ENCODE measurements at places on chromosomes 5 and 9.

- no peak for DNase-seq
These were observed 441.5 kb upstream of the CDH6 start for GRCh38 chr5:30752015-30752414.

DNA sequence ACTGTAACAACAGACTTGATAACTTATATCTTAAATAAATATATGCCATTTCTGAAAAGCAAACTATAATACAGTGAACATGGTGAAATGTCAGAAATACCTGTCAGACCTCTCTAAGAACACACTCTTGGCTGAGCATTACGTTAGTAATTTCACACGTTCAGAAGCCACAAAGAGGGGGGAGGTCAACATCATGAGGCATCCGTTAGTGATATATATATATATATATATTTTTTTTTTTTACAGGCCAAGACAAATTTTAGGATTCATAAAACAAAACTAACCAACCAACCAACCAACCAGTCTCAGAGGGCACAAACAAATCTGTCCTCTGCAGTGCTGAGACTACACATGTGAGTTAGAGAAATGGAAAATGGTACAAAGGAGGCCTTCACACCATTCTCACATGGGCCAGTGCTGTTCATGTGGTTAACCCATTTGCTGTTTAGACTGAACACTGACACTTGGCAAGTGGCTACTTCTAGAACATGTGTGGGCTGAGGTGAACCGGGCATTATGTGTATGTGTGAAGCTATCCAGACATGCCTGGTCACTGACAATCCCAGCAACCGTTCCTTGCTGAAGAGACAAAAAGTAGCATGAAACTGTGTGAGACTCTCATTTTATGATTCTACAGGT lies 54.5 kb downstream of the ELL2 start:
- DNase-seq, result no peak

DNA sequence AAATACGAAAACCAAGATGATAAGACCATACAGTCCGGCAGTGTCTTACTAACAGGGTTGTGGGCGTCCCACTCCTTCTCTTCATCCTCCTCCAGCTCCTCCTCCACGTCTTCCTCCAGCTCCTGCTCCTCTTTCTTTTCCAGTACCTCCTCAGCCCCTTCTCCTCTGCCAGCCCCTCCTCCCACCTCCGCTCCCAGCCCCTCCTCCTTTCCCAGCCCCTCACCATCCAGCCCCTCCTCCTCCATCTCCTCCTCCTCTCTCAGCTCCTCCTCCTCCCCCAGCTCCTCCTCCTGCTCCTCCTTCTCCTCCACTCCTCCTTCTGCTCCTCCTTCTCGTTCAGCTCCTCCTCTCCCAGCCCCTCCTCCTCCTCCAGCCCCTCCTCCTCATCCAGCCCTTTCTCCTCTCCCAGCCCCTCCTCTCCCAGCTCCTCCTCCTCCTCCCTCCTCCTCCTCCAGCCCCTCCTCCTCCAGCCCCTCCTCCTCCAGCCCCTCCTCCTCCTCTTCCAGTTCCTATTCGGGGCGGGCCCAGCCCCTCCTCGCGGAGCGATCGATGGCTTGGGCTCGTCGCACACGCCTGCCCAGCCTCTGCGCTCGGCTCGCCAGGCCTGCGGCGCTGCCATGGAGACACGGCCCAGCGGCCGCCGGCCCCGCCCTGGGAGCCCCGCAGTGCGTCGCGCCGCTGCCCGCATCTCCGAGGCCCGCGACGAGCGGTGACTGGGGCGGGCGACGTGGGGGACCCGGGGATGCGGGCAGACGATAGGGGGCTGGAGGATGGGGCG lies at the start of gene BRD3OS:
Gene BRD3OS (plus strand): TSS at position 654 of the 778 bp plus-strand sequence. CDS start 1,267 bp downstream, outside the sequence.
- DNase-seq, result peak; percentile 96

- DNase-seq, result no peak
These were observed 52.0 kb downstream of the CEMIP2 start for GRCh38 chr9:71716138-71716909.

DNA sequence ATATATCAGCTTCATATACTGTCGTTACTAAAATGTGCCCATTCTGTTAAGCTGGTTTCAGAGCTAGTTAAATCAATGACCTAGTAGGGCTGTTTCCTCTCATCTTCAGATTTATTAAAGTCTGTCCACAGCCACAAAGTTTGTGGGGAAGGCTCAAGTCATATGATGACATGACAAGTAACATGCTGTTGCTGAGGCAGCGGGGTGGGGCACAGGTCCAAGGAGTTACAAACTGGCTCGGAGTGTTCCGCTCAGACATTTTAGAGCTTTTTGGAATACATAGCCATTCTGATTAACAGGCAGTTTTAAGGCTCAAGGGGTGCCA lies 2.7 kb upstream of the ANP32B start:
- DNase-seq, result no peak

GRCh38 chr5:14256026-14256690 lies 113.0 kb downstream of the TRIO start:
- DNase-seq, result no peak

- no peak for DNase-seq
These were observed 313.0 kb downstream of the GADD45G start for GRCh38 chr9:89917861-89918260.

DNA sequence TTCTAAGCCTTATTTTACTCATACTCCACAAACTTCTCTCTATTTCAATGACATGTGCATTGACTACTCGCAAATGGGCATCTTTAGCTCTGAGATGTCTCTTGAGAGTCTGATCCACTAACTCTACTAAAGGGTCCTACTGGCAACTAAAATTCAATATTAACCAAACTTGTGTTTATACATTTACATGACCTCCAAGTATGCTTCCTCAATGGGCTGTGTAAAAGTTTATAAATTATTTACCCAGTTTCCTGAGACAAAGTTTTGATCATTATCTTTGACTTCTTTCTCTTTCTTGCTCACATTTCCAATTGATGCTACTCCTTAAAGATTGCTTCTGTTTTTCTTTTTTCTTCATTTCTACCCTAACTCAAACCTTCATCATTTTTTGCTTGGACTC lies 510.1 kb upstream of the DAB2 start:
- DNase-seq, result no peak

GRCh38 chr9:101832486-101832885 lies 94.0 kb upstream of the GRIN3A start:
- DNase-seq, result no peak

- no peak for DNase-seq
These were observed 10.2 kb upstream of the MRPS2 start for GRCh38 chr9:135490166-135490870.

DNA sequence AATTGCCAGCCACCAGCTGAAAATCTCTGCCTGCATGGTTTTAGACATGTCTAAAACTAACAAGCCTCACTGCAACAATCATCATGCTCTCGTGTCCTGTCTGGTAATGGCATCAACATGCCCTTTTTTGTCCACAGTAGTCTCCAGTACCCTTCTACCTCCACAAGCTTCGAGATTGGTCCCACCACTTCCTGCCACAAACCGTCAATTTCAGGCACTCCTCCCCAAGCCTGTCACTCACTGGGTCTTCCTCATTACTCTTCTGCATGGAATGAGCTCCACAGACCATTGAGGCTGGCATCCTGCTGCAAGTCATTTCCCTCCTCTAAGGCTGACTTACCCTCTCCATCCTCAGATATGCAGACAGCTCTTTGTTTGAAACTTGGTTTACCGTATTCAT lies 9.0 kb downstream of the LPAR1 start:
- no peak for DNase-seq

DNA sequence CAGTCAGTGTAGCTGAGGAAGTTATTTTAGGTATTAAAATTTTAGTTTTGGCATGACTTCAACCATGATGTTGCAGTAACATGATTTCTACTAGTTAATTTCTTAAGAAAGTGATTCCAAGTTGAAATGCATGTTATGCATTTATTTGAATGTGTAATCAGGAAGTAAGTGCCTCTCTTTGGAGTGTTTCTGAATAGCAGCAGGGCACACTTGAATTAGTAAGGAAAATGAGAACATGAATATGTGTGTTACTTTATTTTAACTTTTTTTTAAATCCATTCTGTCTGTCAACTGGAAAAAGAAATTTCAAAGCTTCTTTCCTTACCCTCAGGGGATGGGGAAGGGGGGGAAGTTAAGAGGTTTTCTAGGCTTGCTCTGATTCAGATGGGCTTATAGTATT lies 40.4 kb downstream of the CTNNA1 start:
- DNase-seq, result no peak
